ENCODE measurements at places on chromosomes 11 and 22.

GRCh38 chr22:42298746-42299145 lies 28.3 kb upstream of the TCF20 start:
- DNase-seq: no peak

DNA sequence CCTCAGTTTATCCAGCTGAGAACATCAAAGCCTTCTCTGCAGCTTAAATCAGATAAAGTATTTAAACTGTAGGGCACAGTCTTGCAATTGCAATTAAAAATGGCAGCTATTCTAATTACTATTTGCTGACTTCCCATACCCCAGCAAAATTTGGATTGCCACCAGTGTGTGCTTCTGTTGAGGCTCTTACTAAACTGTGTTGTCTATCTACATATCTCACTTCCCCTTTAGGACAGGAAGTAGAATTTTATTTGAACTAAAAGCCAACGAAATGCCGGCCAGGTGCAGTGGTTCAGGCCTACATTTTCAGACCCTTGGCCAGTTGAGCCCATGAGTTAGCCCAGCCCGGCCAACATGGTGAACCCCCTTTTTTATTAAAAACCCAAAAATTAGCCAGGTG lies 7.1 kb downstream of the SAA4 start:
- no peak for DNase-seq

- no peak for DNase-seq
Observed at GRCh38 chr22:47151490-47151889, 389.0 kb downstream of the TBC1D22A start.

DNA sequence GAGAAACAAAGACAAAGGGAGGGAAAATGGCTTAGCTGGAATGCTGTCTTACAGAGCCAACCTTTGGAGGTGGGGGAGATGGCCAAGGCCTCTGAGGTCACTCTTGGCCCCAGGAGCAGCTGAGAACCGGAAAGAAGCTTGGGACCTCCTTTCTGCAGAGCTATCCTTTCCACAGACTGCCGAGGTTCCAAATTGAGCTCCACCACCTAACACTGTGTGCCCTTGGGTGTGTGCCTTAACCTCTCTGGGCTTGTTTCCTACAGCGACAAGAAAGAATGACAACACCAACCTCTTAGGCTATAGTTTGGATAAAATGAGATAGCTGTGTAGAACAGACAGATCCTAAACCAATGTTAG lies 23.2 kb downstream of the RTN4RL2 start:
- no peak for DNase-seq

- DNase-seq: no peak
Observed at GRCh38 chr11:12243911-12244550, 133.3 kb upstream of the PARVA start.

DNA sequence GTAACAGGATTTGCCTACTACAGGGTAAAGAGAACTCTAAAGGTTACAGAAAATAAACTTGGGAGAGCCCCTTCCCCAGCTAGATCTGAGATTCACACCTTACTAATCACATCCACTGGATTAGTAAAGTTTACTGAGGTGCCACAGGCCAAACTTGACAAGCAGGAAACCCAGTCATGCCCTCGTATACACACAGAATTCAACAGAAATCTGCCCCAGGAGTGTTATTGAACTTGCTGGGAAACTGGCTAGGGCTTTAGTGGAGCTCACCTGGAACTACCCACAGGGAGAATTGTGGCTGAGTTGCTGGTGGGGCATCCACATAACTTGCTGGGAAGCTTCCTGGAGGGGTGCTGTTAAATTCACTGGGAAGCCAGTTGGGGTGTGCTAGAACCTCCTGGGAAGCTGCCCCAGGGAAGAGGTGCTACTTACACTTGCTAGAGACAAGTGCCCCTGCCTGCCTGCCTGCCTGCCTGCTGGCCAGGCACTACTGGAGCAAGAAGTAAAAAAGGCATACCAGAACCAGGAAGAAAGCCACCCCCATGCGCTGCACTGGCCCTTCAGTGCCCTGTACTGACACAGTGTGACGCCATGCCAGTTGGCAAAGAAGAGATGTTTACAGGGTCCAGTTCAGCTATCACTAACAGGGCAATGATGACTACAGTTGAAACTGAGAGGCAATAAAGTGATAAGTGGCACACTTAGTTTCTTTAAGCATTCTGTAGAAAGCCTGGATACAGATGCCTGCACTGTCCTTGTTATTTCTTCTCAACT lies 106.5 kb downstream of the ALX4 start:
- DNase-seq: peak; percentile 41

- DNase-seq: no peak
Observed at GRCh38 chr11:115580927-115581680, 76.9 kb upstream of the CADM1 start.

GRCh38 chr22:20424932-20425565 lies 12.6 kb downstream of the SCARF2 start:
- no peak for DNase-seq

- no peak for DNase-seq
Observed at GRCh38 chr11:117861151-117862018, 15.1 kb downstream of the FXYD6 start.

DNA sequence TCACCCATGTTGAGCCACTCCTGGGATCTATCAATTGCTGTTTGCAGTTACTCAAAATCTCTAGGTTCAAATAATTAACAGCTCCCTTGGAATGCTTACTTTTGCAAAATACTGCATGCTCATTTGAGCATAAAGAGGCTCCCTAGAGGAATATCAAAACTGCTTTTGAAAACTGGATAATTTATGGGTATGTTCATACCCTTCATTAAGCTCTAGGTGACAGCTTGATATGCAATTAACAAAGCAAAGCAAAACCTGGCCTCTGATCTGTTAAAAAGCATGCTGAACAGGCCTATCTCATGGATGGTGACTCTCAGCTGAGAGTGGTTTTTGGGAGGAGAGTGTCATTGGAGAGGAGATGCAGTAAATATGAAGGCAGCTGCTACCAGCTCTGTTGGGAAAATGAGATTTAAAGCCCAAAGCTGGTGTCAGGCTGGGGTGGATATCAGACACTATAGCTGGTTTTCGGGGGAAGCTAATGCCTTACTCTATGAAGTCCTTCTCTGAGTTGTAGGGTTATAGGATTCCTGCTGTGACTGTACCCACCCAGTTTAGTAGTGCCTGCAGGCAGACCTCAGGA lies 110.9 kb downstream of the RASSF10 start:
- DNase-seq: no peak

GRCh38 chr11:87101956-87102580 lies 64.3 kb downstream of the TMEM135 start:
- no peak for DNase-seq

- no peak for DNase-seq
Observed at GRCh38 chr11:7495882-7496551, 10.7 kb downstream of the OLFML1 start.

- DNase-seq: no peak
Observed at GRCh38 chr11:74676596-74676995, 54.6 kb downstream of the CHRDL2 start.

GRCh38 chr22:49657275-49657973 lies 170.2 kb downstream of the BRD1 start:
- DNase-seq: no peak

GRCh38 chr11:127919206-127920000 lies 668.0 kb downstream of the ETS1 start:
- DNase-seq: no peak

GRCh38 chr11:14288189-14288935 lies 70.6 kb downstream of the RRAS2 start:
- peak; percentile 85 for DNase-seq

DNA sequence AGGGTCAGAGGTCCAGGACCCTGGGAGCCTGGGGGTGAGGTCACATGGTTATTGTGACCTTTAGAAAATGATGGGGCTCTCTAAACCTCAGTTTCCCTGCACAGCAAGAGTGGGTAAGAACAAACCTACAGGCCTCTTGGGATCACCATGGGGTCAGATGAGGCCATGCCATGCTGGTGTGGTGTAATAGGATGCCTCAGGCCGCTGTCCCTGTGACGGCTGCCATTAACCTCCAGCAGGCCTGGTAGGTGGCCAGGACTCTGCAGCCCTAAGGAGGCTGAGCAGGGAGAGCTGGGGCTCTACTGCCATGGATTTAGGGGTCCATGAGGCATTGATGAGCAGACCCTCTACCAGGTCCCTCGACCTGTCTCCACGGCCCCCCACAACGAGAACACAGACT lies 265.5 kb downstream of the CTTN start:
- no peak for DNase-seq

GRCh38 chr11:116199182-116199581 lies 573.6 kb downstream of the BUD13 start:
- DNase-seq: no peak

Data from T-helper 2 cell (primary cell).